GM12891 (cell line): ENCODE measurements at places on chromosomes 7 and 10.

- DNase-seq = no peak
Observed at GRCh38 chr7:23474829-23475575, 4.7 kb upstream of the IGF2BP3 start.

DNA sequence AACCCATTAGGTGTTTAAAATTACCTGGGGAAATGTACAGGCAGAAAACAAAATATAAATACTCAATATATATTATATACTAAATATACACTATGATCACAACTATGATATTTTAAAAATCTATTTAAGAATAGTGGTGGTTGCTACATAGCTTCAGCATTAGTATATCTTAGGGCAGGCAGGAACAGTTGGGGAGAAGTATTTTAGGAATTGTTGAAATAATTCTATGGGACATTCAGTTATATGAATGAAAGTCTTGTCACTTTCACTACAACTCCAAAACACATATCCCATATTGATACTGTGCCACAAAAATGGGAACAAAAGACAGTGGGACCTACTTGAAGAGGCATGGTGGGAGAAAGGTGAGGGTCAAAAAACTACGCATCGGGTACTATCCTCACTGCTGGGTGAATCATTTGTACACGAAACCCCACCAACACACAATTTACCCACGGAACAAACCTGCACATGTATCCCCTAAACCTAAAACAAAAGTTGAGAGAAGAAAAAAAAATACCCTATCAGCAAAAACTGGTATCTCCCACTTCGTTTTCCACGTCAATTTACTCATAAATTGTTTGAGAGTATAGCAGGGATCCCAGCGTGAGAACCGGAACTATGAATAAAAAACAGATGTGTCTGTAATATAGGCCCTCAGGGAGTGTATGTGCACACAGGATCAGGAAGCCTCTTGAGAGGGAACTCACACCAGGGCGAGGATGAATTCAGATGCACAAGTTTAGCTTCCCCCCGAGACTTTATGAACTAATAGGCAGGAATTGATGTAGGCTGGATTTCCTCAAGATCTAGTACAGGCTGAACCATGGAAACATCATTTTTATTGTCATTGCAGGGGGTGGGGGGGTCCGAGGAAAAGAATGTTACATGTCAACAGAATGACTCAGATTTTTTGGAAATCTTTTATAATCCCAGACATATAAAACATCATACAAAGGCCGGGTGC is 16.2 kb downstream of the SLC16A12 start:
- DNase-seq = no peak

GRCh38 chr10:6635784-6636183 is 55.7 kb upstream of the PRKCQ start:
- DNase-seq = no peak

- DNase-seq = no peak
Observed at GRCh38 chr7:106022193-106022821, 59.2 kb downstream of the CDHR3 start.
